ENCODE measurements at places on chromosomes 5 and 9. TPM values are rescaled to one million over a fixed set of nuclear protein-coding genes. Genes with fewer than 3 reads are reported as not detected.
A peak's percentile ranks its signal among the peaks of the same experiment; 100 is the strongest.

DNA sequence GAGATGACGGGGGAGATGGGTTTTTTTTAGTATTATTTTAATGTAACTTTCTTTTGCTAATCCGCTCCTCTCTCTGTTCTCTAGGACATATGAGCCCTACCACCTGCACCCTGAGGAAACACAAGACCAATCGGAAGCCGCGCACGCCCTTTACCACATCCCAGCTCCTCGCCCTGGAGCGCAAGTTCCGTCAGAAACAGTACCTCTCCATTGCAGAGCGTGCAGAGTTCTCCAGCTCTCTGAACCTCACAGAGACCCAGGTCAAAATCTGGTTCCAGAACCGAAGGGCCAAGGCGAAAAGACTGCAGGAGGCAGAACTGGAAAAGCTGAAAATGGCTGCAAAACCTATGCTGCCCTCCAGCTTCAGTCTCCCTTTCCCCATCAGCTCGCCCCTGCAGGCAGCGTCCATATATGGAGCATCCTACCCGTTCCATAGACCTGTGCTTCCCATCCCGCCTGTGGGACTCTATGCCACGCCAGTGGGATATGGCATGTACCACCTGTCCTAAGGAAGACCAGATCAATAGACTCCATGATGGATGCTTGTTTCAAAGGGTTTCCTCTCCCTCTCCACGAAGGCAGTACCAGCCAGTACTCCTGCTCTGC lies 4.8 kb downstream of the MSX2 start:
- no peak for DNase-seq
- H3K27ac ChIP-seq: no peak overlapping the region
- no peaks in the 10 kb centered on the region for H3K4me1 ChIP-seq
- H3K4me3 ChIP-seq: no peak overlapping the region
- peaks cover 9% of the 10 kb centered on the region for H3K36me3 ChIP-seq

DNA sequence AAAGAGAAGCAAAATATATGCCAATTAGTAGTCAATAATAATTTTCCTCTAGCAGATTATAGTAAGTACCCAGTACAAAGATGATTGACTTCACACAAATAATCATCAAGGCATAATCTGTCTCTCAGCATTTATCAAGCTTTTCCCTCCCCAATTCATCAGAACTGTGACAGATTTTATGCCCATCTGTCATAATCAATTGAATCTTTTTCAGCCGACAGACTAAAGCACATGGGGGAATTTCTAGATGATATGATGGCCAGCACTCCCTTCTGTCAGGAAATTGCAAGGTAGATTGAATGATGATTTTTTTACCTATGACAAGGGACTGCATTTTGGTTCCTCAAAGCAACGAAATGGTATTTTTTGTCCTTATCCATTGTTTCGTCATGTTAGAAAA lies 227.1 kb upstream of the CYLC2 start:
- no peak for DNase-seq
- H3K36me3 ChIP-seq: no peaks in the 10 kb centered on the region
- no peak overlapping the region for H3K4me3 ChIP-seq
- H3K4me1 ChIP-seq: no peaks in the 10 kb centered on the region
- no peaks in the 10 kb centered on the region for H3K27me3 ChIP-seq
- H3K27ac ChIP-seq: no peak overlapping the region

DNA sequence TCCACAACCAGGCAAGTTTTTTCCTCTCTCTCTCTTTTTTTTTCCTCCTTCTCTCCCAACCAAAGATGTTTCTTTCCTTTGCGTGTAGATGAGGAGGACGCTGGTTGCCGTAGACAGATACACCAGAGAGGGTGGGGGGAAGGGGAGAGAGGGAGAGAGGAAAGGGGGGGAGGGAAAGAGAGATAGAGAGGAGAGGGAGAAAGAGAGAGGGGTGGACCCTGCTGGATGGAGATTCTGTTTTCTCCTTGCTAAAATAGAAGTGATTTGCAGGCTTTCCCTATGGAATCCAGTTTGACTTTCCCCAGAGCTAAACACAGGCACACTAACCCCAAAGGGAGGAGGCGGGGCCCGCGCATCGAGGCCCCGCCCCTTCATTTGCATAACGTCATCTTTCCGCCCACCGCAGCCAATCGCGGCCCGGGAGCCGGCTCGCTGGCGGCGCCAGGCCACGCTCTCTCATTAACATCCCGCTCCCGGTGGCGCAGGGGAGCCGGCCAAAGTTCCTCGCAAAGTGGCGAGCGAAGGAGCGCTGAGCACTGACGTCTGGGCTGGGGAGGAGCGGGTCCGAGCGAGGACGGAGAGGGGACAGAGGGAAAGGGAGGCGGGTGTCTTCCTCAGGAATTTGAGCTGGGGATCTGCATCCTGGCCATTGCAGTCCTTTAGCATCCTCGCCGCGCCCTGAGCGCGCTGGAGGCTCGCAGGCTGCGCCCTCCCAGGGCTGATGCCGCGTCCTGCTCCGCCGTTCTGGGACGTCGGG lies 487 bp upstream of the EBF1 start:
- peaks cover 85% of the 10 kb centered on the region for H3K27me3 ChIP-seq
- no peaks in the 10 kb centered on the region for H3K4me1 ChIP-seq
- H3K27ac ChIP-seq: peak overlapping the region; percentile 74
- DNase-seq: peak; percentile 94
- peak overlapping the region; percentile 71 for H3K4me3 ChIP-seq

DNA sequence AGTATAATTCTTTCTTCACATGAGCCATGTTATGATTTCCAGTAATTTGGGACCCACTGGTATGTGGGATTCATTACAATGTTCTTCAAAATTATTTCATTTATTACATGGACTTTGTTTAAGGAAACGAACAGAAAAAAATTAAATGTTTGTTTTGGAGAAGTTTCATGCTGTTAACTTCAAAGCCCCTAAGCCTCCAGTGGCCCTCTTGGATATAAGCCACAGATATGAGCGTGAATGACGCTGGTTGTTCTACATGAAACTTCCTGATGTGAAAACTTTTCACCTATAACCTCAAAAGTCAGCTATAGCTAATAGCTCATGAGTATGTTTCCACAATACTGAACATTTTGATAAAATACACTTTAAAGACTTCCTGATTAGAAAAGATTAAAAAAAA lies 334.2 kb downstream of the PDE4D start:
- H3K27ac ChIP-seq: peak overlapping the region; percentile 1
- H3K36me3 ChIP-seq: peaks cover 6% of the 10 kb centered on the region
- H3K27me3 ChIP-seq: no peaks in the 10 kb centered on the region
- H3K4me3 ChIP-seq: no peak overlapping the region

DNA sequence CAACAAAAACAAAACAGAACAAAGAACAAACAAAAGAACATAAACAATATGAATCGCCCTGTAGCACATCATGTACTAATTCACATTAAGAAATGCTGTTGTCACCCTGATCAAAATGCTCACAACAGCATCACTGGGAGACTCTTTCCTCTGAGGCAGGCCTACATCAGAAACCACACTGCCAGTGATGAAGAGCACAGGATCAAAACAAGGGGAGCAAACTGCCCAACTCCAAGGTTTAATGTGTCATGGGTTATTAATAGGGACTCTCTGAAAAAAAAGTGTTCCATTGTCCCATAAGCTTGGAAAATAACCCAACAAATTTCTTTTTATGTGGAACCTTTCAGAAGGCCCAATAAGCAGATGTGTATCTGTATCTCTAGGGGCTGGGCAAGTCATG lies 74.2 kb downstream of the PTPN3 start:
- no peaks in the 10 kb centered on the region for H3K36me3 ChIP-seq
- peak overlapping the region; percentile 92 for H3K27ac ChIP-seq
- no peak overlapping the region for H3K4me3 ChIP-seq
- DNase-seq: no peak
- no peaks in the 10 kb centered on the region for H3K27me3 ChIP-seq

GRCh38 chr5:96324708-96325107 lies 108.3 kb downstream of the PCSK1 start:
- DNase-seq: no peak
- H3K4me3 ChIP-seq: no peak overlapping the region
- H3K27me3 ChIP-seq: no peaks in the 10 kb centered on the region
- H3K4me1 ChIP-seq: peaks cover 4% of the 10 kb centered on the region
- H3K36me3 ChIP-seq: no peaks in the 10 kb centered on the region

DNA sequence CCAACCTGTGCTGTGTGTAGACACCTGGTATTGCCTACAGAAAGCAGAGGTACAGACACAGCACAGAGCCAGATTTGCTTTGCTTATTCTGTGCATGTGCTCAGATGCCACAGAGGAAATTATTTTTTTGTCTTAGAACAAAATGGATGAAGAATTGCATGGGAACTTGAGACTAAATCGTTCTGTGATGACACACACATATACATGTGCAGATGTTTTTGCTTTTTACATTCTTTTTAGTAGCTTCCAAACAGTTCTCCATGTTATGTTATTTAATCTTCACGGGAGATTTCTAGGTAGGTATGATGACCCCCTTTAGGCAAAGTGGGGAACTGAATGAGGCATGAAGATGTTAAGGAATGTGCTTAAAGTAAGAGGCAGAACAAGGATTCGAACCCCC lies 221.5 kb upstream of the PANK3 start:
- H3K4me1 ChIP-seq: no peaks in the 10 kb centered on the region
- no peak overlapping the region for H3K4me3 ChIP-seq
- H3K36me3 ChIP-seq: no peaks in the 10 kb centered on the region
- no peaks in the 10 kb centered on the region for H3K27me3 ChIP-seq
- no peak for DNase-seq
- H3K27ac ChIP-seq: no peak overlapping the region

GRCh38 chr5:80921026-80921425 lies 39.1 kb upstream of the RASGRF2 start:
- no peak for DNase-seq
- H3K27ac ChIP-seq: no peak overlapping the region
- no peaks in the 10 kb centered on the region for H3K27me3 ChIP-seq
- H3K4me3 ChIP-seq: no peak overlapping the region

- no peak for DNase-seq
- no peak overlapping the region for H3K27ac ChIP-seq
- H3K4me3 ChIP-seq: no peak overlapping the region
Observed at GRCh38 chr9:4206718-4207117, 93.2 kb downstream of the GLIS3 start.

DNA sequence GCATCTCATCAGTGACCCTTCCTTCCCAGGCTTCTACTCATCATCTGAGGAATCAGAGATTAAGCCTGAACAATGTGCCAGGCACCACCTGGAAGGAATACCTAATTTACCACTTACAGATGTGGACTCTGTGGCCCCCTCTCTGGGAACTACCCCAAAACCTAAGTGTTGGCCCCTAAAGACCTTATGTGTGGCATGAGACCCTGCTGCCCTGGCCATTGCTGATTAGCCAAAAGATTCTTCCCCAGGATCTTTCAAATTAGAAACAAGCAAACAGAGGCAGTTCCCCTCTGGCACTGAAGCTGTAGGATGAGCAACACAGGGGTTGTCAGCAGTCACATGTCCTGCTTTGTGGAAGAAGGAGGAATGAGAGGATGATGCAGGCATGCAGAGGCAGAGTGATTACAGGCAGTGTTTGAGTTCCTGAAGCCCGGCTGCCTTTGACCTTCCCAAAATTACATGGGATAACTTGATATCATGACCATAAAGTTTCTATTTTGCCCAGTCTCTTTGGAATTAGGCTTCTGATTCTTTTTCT lies 10.6 kb downstream of the SPINK4 start:
- H3K4me3 ChIP-seq: no peak overlapping the region
- H3K27me3 ChIP-seq: no peaks in the 10 kb centered on the region
- no peak overlapping the region for H3K27ac ChIP-seq
- no peaks in the 10 kb centered on the region for H3K4me1 ChIP-seq
- no peak for DNase-seq

GRCh38 chr5:82925061-82925411 lies 152.2 kb downstream of the TMEM167A start:
- H3K4me3 ChIP-seq: no peak overlapping the region
- no peak overlapping the region for H3K27ac ChIP-seq
- no peak for DNase-seq

GRCh38 chr5:59187857-59188256 lies 605.0 kb downstream of the RAB3C start:
- peak overlapping the region; percentile 85 for H3K27ac ChIP-seq
- no peaks in the 10 kb centered on the region for H3K27me3 ChIP-seq
- no peak for DNase-seq
- H3K36me3 ChIP-seq: peaks cover 9% of the 10 kb centered on the region
- H3K4me3 ChIP-seq: peak overlapping the region; percentile 47

DNA sequence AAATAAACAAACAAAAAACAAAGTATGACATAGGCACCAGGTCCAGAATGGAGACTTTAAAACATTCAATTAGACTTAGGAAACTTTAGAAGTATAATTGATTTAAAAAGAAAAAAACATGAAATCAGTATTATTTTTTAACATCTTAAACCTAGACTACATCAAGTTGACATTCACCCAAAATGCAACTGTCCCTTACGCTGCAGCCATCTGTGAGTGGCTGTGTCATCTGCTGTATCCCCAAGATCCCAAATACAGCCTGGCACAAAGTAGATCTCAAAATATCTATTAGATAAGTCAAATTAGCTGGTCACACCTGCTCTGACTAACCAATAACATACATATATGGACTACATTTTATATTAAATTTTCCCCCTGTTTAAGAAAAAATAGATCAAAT lies 7.8 kb downstream of the TTLL11 start:
- H3K4me3 ChIP-seq: peak overlapping the region; percentile 36
- peak overlapping the region; percentile 94 for H3K27ac ChIP-seq
- no peaks in the 10 kb centered on the region for H3K36me3 ChIP-seq
- no peak for DNase-seq
- H3K27me3 ChIP-seq: no peaks in the 10 kb centered on the region

DNA sequence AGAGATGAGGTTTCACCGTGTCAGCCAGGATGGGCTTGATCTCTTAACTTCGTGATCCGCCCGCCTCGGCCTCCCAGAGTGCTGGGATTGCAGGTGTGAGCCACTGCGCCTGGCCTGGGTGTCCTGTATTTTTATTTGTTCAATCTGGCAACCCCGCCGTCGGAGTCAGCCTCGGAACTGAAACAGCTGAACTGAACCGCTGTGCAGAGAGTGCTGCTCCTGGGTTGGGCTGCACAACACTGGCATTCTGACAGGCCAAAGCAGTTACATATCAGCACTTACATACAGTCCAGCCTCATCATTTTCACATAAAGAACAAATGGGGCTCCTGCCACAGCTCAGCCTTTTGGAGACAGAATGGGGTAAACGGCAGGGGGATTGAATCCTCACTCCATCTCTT lies 185.6 kb downstream of the C9orf50 start:
- H3K27me3 ChIP-seq: peaks cover 28% of the 10 kb centered on the region
- no peak overlapping the region for H3K27ac ChIP-seq
- no peak overlapping the region for H3K4me3 ChIP-seq
- peaks cover 14% of the 10 kb centered on the region for H3K4me1 ChIP-seq
- DNase-seq: no peak

DNA sequence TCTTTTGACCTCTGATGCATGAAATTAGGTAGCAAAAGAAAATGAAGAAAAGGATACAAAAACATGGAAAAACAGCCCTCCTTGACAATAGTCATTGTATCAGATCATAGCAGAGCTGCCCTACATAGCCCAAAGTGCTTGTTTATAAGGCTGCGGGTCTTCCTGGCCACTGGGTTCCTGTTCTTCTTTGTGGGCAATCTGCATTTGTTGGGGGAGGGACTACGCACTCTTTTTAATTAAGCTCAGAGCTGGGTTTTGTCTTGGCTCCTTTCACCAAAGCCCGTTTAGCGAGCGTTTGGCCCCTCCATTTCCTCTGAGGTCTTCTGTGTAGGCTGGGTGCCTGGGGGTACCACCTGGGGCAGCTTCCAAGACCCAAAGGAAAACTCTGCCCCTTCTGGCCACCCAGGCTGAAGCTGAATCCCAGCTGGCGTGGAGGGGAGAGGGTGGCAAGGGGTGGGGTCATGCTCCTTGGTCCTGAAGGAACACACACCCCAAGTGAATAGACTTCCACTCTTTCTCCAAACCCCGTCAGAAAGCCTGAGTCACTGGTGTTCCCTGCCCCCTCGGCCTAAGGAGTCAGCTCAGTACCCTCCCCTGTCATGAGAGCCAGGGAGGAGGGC lies 6.5 kb upstream of the PAX5 start:
- H3K27ac ChIP-seq: no peak overlapping the region
- no peak overlapping the region for H3K4me3 ChIP-seq
- H3K4me1 ChIP-seq: peaks cover 12% of the 10 kb centered on the region
- no peak for DNase-seq

TLX3 gene
- total RNA-seq: not detected

PCDHB7 gene
- 0.39 TPM for total RNA-seq

MEF2C gene
- 193 TPM for total RNA-seq

Data from psoas muscle (tissue), 8 donors.